ENCODE measurements at places on chromosomes 5 and 9.

DNA sequence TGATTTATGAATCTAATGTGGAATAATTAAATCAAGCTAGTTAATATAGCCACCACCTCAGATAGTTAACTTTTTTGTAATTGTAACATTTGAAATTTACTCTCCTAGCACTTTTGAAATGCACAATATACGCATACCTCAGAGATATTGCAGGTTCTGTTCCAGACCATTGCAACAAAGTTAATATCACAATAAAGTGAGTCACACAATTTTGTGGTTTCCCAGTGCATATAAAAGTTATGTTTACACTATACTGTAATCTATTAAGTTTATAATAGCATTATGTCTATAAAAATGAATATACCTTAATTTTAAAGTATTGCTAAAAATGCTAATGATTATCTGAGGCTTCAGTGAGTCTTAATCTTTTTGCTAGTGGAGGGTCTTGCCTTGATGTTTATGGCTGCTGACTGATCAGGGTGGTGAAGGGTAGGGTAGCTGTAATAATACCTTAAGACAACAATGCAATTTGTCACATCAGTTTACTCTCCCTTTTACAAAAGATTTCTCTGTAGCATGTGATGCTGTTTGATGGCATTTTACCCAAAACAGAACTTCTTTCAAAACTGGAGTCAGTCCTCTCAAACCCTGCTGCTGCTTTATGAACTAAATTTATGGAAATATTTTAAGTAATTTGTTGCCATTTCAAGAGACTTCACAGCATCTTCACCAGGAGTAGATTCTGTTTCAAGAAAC, 235.1 kb upstream of the ADAMTSL1 start:
- DNase-seq, result no peak

- DNase-seq, result no peak
These were observed 100.8 kb upstream of the TBCA start for GRCh38 chr5:77876862-77877502.

DNA sequence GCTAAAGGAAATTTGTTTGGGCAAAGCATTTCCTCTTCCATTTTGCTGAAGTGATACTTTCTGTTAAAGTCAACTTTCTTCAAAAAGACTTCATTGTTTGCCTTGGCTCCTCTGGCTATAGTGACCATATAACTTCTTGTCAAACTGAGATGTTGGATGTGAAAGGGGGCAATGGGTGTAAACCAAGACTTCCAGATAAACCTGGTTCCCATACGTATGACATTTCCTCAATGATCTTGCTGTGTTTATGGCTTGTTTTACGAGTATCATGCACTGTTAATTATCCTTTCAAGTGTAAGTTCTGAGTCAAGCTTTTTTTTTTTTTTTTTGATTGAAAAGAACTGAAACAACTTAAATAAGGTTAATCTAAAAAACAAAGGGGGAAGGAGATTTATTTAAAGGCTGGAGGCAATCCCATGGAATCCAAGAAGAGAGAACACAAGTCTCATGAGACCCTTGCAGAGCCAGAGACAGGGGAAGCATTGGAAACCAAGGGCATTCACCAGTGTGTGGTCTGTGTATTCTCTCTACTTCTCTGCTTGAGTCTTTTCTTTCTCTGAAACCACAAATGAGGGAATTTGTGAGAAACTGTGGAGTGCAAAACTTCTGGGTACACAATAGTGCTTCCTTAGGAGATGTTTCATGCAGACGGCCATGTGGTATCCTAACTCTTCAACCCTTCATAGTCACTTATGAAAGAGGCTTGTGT, 335.3 kb downstream of the RAB3C start:
- DNase-seq, result no peak

GRCh38 chr9:124281931-124282371, 24.2 kb downstream of the NEK6 start:
- DNase-seq, result no peak

DNA sequence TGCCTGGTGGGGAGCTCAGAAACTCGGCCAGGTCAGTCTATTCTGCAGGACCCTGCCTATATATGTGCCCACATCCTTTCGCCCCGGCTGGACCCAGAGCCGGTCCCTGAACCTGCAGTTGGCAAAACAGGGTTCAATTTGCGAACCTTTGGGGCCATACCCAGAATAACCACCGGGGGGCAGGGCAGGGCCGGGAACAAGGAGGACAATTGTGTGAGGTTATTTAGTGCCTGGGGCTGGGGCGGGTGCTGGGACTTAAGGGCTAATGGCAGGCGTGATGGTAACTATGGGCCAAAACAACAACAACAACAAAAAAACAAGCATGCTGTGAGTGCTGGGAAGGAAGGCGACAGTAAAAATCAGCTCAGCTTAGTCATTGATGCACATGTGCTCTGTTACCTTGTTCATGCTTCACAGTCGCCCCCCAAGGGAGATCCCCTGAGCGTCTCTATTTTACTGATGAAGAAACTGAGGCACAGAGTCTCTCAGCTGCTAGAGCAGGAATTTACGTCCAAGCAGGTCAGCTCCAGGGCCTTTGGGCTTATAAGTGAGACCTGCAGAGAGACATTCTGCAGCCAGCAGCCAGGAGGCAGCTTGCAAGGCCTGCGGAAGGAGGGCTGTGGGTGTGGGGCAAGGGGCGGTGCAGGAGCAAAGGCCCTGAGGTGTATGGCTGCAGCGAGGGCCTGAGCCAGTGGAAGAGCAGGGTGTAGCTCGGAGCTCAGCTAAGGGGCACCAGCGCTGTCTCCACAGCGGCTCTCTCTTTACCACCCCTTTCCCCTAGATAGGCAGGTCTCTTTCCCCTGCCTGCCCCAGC, 106.0 kb downstream of the PHF2 start:
- peak; percentile 92 for DNase-seq

- no peak for DNase-seq
These were observed 109.4 kb downstream of the CARTPT start for GRCh38 chr5:71828291-71829040.

- DNase-seq, result peak; percentile 10
These were observed 132.5 kb upstream of the ADRA1B start for GRCh38 chr5:159783726-159784247.

DNA sequence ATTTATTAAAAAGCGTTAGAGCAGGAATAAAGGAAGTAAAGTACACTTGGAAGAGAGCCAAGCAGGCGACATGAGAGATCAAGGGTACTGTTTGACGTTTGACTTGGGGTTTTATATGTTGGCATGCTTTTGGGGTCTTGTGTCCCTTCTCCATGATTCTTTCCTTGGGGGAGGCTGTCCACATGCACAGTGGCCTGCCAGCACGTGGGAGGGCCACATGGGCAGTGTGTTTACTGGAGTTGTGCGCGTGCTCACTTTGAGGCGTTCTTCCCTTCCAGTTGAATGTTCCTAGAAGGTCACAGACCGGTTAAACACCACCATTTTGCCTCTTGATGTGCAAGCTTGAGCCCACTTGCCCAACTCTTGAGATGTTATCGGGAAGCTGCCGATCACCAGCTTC, 49.5 kb upstream of the ICE1 start:
- DNase-seq, result no peak

- DNase-seq, result peak; percentile 53
These were observed 217.6 kb downstream of the NFIB start for GRCh38 chr9:14096258-14096922.

- DNase-seq, result no peak
These were observed 16.0 kb downstream of the FYB1 start for GRCh38 chr5:39203275-39203922.

- peak; percentile 77 for DNase-seq
These were observed 16.1 kb downstream of the FBP1 start for GRCh38 chr9:94623253-94623652.

- no peak for DNase-seq
These were observed 16.4 kb upstream of the ADAMTSL1 start for GRCh38 chr9:18457510-18457909.

DNA sequence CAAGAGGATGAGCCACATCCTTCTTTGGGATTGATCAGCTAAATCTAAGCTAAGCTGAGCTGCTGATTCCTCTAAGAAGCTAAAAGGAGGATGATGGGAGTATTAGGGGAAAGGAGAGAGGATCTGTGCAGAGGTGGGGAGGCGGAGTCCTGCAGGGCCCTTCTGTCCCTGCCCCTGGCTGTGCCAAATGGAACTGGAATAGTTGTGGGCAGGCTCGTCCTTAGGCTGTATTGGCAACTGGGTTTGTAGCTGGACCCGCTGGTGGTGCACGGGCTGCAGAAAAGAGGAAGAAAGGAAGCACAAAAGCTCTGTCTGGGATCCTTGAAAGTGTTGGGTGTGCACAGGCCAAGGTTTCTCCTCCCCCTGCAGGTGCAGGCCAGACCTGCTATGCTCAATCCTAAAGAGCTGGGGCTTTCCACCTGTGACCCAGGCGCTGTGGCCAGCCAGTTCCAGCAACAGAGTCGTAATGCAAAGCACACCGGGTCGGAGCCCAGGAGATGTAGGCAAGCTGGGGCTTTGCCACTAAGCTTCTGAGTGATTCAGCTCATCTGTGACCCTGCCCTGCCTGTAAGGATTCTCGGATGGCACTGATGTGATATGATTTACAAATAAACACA, 9.8 kb downstream of the CLTB start:
- DNase-seq, result no peak

DNA sequence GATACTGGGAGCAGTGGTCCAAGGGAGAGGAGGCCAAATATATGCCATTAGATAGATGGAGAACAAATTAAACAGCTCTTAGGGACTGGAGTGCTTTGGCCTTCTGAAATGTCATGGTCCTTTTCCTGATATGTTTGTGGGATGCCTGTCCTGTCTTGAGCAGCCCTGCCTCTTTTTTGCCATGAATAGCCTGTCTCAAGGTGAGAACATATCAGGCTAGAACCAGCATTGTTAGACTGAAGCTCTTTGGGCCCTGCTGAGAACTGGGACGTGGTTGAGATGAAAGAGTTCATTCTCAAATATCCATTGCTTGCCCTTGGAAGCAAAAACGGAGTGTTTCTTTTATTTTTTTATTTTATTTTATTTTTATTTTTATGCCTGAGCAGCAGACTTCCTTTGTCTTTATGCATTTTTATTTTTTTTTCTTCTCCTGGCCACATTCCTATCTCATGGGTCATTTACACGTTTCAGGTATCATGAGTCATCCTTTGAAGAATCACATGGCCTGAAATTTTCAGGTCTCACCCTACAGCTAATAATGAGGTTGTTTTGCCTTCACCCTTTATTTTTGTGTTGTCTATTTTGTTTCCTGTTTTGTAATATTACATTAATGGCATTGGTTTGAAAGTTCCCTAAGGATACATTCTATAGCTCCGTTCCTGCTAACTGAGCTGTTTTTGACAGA, 371.4 kb downstream of the PSAT1 start:
- DNase-seq, result peak; percentile 18

DNA sequence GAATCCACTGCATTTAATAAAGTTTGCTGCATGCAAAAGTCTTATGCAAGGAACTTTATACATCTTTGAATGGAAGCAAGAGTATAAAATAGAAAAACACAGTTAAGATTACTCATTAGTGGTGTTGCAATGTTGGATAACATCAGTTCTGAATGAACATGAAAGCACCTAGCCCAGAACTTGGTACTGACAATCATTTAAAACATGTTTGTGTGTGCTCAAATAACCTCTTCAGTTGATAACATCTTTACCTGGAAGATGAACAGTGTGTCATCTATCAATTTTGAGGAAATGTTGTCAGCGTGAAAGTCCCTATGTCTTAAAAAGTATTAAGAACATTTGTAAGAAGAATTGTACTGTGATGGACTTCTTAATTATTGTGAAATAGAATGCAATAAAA, 370.4 kb upstream of the GRAMD2B start:
- DNase-seq, result no peak

- DNase-seq, result peak; percentile 96
These were observed 16.1 kb downstream of the GBGT1 start for GRCh38 chr9:133147412-133148198.

DNA sequence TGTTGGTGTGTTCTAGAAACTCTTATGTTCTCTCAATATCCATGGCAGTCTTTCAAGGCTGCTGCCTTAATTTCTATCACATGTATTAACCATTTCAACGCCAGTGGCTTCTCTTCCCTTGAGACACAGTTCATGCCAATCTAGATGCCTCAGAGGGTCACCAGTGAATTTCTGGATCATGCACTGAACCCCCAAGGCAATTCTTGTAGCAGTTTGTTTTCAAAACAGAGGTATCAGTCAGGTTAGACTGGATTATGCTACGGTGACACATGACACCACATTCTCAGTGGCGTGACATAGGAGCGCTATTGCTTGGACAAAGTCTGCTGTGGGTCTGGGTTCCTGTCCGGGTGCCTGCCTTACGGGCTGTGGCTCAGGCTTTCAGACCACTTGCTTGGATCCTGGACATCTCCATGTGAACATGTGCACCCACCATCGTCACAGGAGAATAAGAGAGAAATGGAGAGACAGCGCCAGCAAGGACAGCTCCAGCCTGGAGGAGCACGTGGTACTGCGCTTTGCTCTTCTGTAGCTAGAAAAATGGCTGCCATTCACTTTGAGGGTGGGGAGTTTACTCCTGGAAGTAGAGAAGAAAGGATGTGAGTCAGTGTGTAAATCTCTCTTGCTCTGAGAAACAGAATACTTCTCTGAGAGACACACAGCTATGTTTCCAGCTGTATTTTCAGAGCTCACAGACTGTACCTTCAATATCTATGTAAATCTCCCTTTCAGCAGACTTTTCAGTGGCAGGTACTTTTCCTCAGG, 329.3 kb upstream of the ADCY2 start:
- DNase-seq, result no peak

- no peak for DNase-seq
These were observed 53.0 kb upstream of the RETREG1 start for GRCh38 chr5:16669776-16670175.

GRCh38 chr9:127505396-127506116, 54.2 kb downstream of the LRSAM1 start:
- DNase-seq, result peak; percentile 81

DNA sequence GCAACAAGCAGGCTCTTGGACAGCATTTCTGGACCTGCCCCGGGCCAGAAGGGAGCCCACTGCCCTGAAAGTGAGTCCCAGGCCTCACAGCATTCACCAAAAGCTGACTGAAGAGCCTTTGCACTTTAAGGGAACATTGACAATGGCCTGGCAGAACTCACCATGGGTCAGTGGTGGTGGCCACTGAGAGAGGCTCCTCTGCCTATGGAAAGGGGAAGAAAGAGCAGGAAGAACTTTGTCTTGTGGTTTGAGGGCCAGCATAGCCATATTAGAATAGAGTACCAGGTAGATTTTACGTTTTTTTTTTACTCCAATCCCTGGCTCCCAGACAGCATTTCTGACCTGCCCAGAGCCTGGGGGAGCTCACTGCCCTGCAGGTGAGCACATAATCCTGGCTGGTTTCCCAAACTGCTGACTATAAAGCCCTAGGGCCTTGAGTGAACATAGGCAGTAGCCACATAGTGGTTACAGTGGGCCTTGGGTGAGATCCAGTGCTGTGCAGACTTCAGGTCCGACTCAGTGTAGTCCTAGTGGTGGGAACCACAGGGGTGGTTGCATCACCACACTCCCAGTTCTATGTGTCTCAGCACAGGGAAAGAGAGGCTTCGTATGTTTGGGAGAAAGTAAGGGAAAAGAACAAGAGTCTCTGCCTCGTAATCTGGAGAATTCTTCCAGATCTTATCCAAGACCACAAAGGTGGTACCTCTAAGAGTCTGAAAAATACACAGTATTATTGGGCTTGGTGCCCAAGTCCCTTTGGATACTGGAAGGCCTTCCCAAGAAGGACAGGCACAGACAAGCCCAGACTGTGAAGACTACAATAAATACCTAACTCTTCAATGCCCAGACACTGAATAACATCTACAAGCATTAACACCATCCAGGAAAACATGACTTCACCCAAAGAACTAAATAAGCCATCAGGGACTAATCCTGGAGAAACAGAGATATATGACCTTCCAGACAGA, 89.5 kb downstream of the TSSK1B start:
- no peak for DNase-seq
